Thoracic aorta (tissue), 2 donors: ENCODE measurements at places on chromosomes 12 and 14. TPM values are rescaled to one million over a fixed set of nuclear protein-coding genes. Genes with fewer than 3 reads are reported as not detected.

DNA sequence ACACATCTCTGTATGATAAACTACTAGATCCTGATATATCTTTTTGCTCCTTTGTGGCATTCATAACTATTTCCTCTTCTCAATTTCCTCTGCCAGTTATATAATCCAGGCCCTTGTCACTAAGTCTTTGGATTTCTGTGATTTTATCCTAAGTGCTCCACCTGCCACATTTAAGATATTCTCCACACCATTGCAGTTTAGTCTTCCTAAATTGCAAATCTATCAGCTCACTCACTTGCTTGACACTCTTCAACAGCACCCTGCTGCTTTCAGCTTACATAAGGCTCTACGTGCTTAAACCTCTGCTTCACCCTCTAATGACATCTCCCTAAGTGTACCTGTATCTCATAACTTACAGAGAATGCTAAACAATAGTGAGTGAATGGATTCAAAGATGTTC, 1032.2 kb upstream of the SEL1L start:
- no peaks in the 10 kb centered on the region for H3K27me3 ChIP-seq
- H3K4me1 ChIP-seq: no peaks in the 10 kb centered on the region
- no peak overlapping the region for H3K4me3 ChIP-seq
- no peak overlapping the region for H3K27ac ChIP-seq
- H3K36me3 ChIP-seq: no peaks in the 10 kb centered on the region
- DNase-seq: no peak

- H3K36me3 ChIP-seq: no peaks in the 10 kb centered on the region
- H3K4me3 ChIP-seq: no peak overlapping the region
- peaks cover 3% of the 10 kb centered on the region for H3K4me1 ChIP-seq
- no peaks in the 10 kb centered on the region for H3K27me3 ChIP-seq
- no peak for DNase-seq
Observed at GRCh38 chr12:92912052-92912451, 17.0 kb downstream of the EEA1 start.

GRCh38 chr12:113407931-113408600, 4.4 kb upstream of the SDS start:
- H3K4me1 ChIP-seq: peaks cover 12% of the 10 kb centered on the region
- H3K36me3 ChIP-seq: no peaks in the 10 kb centered on the region
- H3K4me3 ChIP-seq: no peak overlapping the region
- no peak for DNase-seq
- no peaks in the 10 kb centered on the region for H3K27me3 ChIP-seq

DNA sequence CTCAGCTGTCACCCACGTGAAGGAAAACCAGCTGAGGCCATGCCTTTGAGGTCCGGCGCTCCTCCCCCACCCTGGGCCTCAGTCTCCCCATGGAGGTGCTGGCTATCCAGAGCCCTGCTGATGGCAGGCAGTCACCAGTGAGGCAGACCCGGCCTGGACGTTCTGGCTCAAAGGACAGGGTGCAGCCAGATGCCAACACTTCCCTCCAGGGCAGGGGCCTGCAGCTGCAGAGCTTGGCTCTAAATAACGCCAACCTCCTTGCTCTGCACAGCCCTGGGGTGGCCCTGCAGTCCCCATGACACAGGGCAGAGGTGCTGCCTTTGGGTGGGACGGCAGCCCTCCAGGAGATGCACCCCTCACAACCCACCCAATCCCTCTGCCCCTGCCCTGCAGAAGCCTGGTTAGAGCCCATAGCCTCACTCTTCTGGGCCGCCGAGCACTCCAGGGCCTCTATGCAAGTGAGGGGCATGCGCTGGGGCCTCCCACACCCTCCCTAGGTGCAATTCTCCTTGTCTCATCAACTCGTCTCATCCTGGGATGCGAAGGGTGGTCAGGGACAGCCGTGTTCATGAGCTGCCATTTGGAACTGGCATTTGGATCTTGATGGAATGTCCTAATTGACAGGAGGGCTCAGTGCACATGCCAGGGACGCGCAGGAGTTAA, 30.4 kb downstream of the CCDC85C start:
- peaks cover 24% of the 10 kb centered on the region for H3K4me1 ChIP-seq
- H3K36me3 ChIP-seq: no peaks in the 10 kb centered on the region
- H3K4me3 ChIP-seq: no peak overlapping the region

DNA sequence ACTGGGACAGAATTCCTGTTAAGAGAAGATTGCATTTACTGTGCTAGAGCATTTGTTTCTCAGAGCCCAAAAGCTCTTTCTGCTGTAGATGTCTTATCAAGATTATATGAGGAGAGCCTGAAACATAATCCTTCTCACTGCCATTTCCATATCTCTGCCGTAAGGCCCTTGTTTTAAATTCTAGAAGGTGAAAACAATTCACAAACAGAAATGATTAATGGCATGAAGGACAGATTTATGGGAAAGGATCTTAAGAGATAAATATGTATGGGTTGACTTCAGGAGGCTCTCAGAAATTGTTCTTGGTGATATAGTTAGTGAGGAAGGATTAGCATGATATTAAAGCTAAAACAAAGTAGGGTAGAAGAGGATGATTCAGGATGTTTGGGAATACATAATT, 40.8 kb upstream of the PRICKLE1 start:
- H3K4me1 ChIP-seq: no peaks in the 10 kb centered on the region
- no peak overlapping the region for H3K27ac ChIP-seq
- H3K4me3 ChIP-seq: no peak overlapping the region
- DNase-seq: no peak
- H3K36me3 ChIP-seq: no peaks in the 10 kb centered on the region

DNA sequence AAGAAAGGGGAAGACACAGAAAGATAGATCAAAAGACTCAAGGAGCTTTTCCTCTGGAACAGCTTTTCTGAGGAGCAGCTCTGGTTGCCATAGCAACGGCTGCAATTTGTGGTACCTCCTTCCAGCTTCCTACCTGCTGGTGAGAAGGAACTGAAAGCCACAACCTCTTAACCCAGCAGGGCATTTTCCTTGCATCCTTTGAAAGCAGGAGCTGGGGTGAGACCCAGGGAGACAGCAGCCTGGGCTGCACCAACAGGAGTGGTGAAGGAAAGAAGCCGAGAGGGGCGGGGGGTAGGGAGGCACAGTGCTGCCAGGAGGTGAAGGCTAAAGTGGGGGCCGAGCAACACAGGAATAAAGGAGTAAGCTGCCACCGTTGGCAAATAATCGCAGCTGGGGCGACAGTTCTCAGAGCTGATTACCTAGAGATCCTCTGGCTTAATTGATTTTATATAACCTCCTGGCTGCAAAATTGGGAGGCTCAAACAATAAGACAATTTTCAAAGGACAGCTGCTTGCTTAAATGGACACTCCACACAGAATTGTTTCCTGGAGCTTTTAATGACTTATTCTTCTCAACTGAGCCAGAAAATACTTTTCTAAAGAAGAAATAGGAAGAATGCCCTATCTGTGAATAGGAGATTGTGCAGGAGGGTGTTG, 129.4 kb downstream of the RPAP3 start:
- H3K36me3 ChIP-seq: no peaks in the 10 kb centered on the region
- H3K27ac ChIP-seq: no peak overlapping the region
- H3K27me3 ChIP-seq: no peaks in the 10 kb centered on the region
- DNase-seq: no peak
- no peak overlapping the region for H3K4me3 ChIP-seq

DNA sequence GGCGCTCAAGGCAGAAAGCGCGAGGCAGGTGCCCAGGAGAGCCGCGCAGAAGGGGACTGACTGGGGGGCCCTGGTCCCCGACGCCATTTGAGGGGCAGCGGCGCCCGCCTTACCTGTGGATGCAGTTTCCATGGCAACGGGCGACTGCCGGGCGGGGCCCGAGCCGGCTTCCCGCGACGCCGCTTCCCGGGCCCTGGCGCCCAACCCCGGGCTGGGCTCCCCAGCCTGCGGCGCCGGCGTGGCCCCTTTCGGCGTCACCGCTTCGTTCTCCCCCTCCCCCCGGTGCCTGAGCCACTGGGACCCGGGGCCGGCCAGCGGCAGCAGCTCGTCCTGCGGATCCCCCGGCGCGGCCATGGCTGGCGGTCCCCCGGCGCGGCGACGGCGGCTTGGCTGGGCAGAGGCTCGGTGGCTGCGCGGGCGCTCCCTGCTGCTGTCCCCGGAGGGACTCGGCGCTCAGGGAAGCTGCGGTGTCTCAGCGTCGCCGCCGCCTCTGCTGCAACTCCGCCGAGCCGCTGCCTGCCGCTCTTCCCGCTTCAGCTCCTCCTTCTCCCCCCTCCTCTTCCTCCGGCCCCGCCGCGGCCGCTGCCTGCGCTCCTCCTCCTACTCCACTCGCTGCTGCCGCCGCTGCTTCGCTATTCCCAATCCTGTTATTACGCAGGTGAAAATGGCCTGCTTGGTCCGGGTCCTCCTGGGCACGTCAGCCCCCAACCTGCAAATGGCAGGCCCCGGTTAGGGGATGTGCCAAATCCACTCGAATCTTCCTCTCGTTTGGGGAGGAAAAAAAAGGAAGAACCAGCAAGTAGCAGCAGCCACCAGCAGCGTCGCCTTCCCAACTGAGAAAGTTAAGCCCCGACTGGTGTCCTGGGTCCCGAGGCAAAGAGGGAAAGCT, at the start of gene RTN1:
Gene RTN1, minus strand, starts transcription at position 500 of the 889 bp plus-strand sequence. Its CDS starts 146 bp downstream, at position 354.
- peak within 1 kb of the TSS; percentile 64 for H3K27ac ChIP-seq
- no peaks in the 10 kb centered on the region for H3K36me3 ChIP-seq
- no peaks in the 10 kb centered on the region for H3K27me3 ChIP-seq
- peak within 1 kb of the TSS; percentile 89 for H3K4me3 ChIP-seq

GRCh38 chr12:49868952-49869815, 26.3 kb upstream of the BCDIN3D start:
- peak overlapping the region; percentile 27 for H3K27ac ChIP-seq
- no peaks in the 10 kb centered on the region for H3K27me3 ChIP-seq
- H3K36me3 ChIP-seq: no peaks in the 10 kb centered on the region
- H3K4me3 ChIP-seq: no peak overlapping the region

The SIRT4 gene
- total RNA-seq: 0.56 TPM

The PRIMA1 gene
- 3.5 TPM for total RNA-seq

The VDR gene
- total RNA-seq: 10.3 TPM
